ENCODE measurements at places on chromosomes 3 and 15.

DNA sequence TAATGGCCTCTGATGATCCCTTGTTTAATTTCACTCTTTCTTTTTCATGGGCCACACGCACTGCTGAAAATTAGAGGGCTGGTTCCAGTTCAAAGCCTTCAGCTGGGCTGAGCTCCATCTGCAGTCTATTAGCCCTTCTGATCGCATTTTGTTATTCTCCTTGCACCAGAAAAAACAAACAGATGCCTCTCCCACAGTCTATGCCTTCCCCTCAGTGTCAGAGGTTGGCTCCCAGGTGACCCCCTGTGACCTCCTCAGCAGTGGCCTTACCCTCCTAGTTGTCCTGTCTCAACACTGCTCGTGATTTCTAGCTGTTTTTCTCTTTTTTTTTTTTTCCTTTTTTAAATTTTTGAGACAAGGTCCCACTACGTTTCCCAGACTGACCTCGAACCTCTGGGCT lies 77.1 kb upstream of the PRTG start:
- DNase-seq: no peak

DNA sequence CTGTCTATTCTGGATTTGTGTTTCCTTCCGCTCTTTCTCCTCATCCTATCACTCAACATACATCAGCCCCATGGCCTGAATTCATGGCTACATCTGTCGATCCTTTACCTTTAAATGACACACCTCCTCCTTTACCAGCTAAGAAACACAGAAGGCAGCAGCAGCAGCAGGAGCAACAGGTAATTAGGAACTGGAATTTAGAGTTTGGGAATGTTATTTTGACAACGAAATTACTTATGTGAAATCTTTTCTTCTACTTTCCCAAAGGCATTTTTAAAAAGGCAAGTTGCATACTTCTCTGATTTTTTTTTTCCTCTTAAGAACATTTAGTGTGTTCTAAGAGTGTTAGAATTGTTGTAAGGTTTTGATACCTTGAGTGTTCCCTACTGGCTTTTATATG lies 29.1 kb upstream of the ABHD10 start:
- DNase-seq: no peak

GRCh38 chr3:192079098-192079497 lies 618.1 kb downstream of the PYDC2 start:
- DNase-seq: no peak

DNA sequence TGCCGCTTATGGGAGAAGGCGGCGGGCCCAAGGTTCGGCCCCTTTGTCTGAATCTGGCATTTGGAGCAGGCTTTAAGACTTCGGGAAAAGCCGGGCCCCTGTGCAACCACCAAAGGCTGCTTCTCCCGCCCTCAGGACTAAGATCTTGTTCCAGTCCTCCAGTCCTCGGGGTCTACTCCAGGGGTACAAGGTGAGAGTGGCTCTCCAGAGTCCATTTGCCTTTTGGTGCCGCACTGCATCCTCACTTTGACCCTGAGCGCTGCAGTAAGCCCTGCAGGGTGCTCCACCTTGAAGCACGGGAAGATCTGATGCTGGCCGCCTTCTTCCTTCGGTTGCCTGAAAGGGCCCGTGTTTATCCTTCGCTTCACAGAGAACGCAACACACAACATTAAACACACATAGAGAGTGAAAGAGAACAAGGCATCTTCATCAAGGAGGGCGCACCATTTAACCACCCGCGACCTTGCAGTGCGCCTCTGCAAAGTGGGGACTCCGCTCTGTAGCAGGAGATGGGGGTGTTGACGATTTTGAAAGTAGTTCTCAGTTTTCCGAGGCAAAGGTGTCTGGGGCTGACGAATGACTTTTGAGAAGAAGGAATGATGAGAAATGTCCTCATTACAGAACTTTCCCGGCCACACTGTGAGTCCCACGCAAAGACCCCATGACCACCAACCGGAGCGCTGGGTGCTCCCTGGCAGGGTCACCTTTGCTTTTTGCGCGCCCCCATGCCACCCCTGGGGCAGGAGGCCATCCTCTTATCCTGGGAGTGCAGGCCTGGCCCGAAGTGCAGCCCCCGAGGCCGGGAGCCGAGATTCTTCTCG lies 1.0 kb downstream of the PIGZ start:
- DNase-seq: no peak

- no peak for DNase-seq
These were observed 24.9 kb downstream of the TTC14 start for GRCh38 chr3:180626844-180627243.

DNA sequence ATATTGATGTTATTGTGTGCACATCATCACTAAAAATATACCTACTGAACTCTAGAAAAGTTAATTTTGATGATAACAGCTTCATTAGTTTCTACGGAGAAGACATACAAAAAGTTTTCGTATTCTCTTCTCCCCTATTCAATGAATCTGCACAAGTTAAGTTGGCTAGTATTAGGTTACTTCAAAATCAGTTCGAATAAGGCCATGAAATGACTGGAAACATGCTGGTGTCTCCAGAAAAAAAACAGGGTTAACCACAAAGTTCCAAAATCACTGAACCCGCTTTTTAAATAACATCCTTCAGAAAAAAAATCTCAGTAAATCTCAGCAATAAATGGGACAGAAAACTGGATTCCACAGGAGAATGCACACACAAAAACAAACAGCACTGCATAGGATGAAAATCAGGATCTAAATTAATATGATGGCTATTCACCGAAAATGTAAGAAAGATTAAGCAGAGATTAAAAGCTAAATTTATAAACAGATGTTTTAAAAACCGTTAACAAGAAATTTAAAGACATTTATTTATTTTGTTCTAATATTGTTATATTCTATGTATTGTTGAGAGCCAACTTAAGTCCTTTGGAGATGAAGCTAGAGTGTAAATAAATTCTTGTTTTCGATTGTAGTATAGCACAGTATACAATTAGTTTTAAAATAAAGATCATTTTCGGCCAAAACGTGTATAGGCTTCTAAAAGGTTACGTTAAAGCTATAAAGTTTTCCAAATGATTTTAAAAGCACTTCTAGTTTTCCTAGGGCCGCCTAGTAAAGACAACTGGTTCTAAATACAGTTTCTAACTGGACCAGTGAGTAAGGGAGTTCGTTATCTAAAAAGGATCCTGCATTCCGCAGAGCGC lies 1.0 kb downstream of the IGSF11 start:
- no peak for DNase-seq

GRCh38 chr3:114093016-114093380 lies 36.5 kb downstream of the QTRT2 start:
- no peak for DNase-seq

- no peak for DNase-seq
These were observed 14.0 kb downstream of the TIGIT start for GRCh38 chr3:114307832-114308231.

GRCh38 chr15:29132735-29133181 lies 136.9 kb downstream of the NSMCE3 start:
- no peak for DNase-seq

DNA sequence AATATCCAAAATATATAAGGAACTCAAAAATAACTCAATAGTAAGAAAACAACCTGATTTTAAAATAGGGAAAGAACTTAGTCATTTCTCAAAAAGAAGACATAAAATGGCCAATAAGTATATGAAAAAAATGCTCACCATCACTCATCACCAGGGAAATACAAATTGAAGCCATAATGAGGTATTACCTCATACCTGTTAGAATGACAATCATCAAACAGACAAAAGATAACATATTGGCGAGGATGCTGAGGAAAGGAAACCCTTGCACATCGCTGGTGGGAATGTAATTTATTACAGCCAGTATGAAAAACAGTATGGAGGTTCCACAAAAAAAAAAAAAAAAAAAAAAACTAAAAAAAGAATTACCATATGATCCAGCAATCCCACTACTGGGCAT lies 38.2 kb downstream of the KPNA1 start:
- DNase-seq: no peak

GRCh38 chr15:38701149-38701548 lies 136.5 kb upstream of the RASGRP1 start:
- no peak for DNase-seq

DNA sequence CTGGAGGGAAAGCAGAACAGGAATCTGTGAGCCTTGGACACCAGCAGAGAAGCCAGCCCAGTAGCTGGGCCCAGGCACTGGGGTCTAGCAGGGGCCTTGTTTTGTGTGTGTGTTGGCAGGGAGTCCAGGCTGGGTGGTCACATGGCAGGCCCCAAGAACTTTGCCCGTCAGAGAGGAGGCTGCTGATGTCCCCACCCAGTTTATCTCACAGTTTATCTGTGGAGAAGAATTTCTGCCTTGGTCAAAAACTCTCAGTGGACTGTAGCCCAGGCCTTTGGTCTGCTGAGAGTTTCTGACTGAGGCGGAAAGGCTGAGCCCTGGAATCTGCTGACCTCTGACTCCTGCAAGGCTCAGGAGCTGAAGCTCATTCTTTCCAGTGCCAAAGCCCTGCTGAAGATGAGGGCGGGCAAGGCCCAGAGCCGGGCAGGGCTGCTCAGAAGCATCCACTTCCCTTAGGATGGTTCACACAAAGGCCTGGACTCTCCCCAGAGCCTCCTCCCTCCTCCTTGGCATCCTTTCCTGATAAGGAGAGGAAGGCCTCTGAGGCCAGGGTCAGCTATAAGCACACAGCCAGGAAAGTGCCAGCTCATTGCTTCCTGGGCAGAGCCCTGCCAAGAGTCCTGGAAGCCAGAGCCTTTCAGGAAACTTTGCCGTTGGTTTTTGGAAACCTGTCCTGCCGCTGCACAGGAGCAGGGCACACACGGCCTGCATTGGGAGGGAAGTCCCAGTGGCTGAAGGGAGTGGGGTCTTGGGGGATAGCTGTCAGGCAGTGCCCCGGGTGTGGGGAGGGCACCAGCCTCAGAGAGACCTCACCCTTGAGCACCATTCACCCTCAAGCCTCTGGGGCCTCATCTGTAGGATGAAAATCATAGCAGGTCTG lies 37.2 kb upstream of the SLCO2A1 start:
- no peak for DNase-seq

- DNase-seq: no peak
These were observed 706 bp upstream of the RPL35A start for GRCh38 chr3:197949191-197949777.

DNA sequence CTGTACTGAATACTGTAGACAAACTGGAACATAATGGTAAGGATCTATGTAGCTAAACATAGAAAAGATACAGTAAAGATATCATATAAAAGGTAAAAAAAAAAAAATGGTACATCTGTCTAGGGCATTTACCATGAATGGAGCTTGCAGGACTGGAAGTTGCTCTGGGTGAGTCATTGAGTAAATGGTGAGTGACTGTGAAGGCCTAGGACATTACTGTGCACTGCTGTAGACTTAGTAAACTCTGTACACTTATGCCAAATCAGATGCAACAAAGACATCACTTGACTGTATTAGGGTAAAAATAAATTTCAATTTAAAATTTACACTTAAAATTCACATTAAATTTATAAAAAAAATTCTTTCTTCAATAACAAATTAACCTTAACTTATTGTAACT lies 281.3 kb upstream of the LMCD1 start:
- no peak for DNase-seq

DNA sequence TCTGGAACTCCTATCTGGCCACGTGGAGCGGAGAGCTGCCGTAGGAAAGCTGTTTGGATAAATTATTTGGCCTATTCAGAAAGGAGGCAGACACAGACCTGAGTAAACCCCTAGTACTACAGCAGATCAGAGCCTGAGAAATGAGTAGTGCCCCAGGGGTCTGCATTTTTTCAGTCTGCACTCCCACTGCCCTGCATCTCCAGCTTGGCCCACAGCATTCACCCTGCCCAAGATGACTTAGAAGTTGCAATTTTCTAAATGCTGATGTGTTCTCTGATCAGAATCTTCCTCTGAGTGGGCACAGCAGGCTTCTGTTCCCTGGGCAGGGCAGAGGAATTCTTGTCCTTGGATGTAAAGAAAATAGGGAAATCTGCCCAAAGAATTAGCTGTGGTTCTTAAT lies 55.1 kb upstream of the PIK3CB start:
- DNase-seq: no peak

DNA sequence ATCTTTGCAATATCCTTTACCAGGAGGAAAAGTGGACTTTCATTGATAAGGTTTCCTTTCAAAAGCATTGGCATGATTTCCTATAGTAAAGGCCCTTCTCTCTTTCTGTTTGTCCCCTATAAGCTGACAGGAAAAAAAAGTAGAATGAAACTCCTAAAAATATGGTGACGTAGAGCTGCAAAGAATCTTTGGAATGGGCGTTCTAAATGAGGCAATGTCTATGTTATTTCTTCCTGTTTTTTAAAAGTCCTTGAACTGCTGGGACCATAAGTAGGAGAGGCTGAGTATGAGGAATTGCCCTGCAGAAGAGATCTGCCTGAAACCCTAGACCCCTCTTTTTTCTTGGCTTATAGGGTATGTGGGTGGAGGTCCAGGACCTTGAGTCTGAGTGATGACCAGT lies 17.2 kb downstream of the ST3GAL6 start:
- no peak for DNase-seq

DNA sequence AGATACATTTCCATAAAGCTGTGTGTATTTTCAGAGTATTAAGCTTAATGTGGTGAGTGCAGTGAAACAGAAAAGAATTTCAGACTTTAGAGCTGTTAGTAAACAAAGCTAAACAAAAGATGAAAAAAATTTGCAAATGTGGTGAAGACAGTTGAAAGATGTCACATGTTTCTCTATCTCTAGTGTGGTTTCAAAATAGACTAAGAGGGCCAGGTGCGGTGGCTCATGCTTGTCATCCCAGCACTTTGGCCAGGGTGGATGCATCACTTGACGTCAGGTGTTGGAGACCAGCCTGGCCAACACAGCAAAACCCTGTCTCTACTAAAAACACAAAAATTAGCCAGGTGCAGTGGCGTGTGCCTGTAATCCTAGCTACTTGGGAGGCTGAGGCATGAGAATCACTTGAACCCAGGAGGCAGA lies 466.0 kb upstream of the NR2F2 start:
- no peak for DNase-seq

GRCh38 chr3:105480768-105481167 lies 114.1 kb downstream of the ALCAM start:
- DNase-seq: no peak

DNA sequence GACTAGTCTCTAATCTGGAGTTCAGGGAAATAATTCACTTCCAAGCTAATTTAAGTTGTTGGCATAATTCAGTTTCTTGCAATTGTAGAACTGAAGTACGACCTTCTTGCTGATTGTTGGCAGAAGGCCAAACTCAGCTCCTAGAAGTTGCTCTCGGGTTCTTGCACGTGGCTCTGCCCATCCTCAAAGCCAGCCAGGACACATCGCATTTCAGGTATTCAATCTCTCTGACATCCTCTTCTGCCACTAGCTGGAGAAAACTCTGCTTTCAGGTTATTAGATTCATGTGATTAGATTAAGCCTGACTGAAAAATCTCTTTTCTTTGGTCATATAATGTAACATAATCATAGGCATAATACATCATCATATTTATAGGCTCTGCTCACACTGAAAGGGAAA lies 362.0 kb downstream of the ZPLD1 start:
- DNase-seq: no peak

GRCh38 chr3:136343873-136344555 lies 93.9 kb downstream of the PCCB start:
- peak; percentile 89 for DNase-seq

GRCh38 chr3:187264911-187265310 lies 26.6 kb downstream of the MASP1 start:
- DNase-seq: no peak

Measured in AG09309 (cell line).